ENCODE measurements at places on chromosomes 6 and 20.

- no peak for DNase-seq
Observed at GRCh38 chr20:44736170-44737021, 9.3 kb upstream of the KCNK15 start.

DNA sequence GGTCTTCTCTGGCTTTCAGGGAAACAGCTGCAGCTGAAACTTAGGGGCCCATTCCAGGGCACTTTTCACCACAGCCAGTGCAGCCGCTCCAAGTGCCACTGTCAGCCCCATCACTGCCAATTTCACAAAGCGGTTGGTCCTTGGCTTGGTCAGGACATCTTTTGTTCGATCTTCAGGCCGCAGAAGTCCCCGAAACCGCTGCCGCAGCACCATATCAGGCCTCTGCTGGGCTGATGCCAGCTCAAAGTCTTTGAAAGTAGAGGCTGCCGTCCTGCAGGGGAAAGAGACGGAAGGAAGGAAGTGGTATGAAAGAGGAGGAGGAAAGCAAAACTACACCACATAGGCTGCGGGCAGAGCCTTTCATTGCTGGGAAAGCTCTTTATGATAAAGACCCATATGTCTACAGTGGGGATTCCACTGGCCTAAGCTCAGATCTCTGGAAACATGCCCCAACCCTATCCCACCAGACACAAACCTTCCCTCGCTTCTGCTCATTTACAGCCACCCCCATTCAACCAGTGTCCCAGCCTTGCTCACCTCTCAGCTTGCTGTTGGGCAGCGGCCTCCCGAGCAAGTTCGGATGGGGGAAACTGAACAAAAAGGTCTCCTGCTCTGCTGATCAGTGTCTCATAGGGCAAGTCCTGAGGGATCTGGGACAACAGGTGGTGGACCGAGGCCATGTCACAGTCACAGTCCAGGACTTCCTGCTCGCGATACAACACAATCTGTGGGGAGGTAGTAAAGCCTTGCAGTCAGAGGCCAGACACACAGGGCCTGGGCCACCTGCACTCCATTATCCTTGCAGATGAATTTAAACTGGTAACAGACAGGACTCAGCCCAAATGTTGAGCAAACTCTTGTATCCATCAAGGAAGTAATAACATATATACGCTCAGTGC, 23.5 kb downstream of the TBC1D20 start:
- peak; percentile 28 for DNase-seq

GRCh38 chr20:2879146-2879545, 5.9 kb downstream of the PTPRA start:
- DNase-seq: no peak

DNA sequence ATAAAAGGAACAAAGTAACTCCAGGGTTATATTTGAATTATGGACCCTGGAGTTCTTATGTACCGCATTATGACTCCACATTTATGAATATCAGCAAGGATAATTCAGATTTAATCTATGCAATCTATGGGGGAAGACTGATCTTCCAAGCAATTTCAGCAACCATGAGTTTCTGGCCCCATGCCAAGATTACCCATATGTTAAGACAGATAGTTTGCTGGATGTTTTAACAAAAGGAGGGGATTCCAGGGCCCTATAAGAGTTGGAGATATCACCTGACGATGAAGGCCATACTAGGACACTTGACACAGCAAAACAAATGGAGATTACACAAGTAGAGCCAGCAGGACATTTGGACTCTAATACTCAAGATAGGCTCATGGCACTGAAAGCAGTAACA, 45.9 kb upstream of the PLN start:
- no peak for DNase-seq

- DNase-seq: no peak
Observed at GRCh38 chr6:328136-328670, 35.9 kb downstream of the DUSP22 start.

- no peak for DNase-seq
Observed at GRCh38 chr20:1312904-1313235, 16.1 kb downstream of the SDCBP2 start.

DNA sequence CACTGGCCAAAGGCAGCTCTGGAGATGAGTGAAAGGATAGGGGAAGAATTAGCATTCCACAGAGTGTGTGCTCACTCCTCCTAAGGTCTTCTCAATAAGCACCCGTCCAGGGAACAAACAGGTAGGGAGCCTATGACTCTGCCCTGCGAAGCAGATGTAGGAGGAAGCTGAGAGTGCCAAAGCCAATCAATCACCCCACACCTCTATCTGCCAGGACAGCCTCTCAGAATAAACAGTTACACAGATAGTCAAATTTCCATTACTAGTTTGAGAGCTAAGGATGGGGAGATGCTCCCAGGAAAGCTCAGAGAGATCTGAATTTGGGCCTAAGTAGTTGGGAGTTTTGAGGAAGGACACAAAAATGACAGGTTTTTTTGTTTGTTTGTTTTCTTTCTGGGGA, 40.5 kb upstream of the SLA2 start:
- DNase-seq: no peak

- no peak for DNase-seq
Observed at GRCh38 chr6:74991573-74992332, 214.1 kb downstream of the COL12A1 start.

DNA sequence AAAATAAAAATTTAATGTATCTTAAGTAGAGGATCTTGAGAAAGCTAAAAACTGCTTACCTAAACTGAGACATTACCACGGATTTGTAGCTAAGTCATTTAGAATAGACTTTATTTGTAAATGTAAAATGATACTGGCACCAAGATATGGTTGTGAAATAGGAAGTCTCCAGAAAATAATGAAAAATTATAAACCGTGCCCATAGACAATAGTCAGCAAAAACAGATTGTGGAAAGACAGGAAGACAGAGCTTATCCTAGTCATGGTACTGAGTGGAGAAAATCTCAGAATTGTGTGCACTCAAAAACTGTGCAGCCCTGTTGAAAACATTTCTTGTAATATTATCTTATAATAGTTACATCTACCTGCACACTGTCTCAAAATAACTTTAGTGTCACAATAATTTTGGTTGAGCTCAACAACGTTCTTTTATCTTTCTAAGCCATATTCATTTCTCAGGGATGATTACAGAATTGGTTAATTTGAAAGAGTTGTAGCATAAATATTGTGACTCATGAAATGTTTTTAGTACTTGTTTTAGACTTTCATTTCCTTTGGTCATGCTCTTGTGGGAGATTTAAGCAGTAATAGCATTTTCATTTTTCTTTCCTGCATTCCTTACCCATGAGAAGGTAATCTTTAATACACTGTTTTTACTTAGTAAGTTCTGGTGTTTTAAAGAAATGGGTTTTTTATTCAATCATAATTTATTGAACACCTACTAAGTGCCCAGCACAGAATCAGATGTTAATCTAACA, 174.5 kb downstream of the SOX4 start:
- DNase-seq: no peak

GRCh38 chr20:33348136-33348937, 53.0 kb downstream of the CDK5RAP1 start:
- DNase-seq: no peak

DNA sequence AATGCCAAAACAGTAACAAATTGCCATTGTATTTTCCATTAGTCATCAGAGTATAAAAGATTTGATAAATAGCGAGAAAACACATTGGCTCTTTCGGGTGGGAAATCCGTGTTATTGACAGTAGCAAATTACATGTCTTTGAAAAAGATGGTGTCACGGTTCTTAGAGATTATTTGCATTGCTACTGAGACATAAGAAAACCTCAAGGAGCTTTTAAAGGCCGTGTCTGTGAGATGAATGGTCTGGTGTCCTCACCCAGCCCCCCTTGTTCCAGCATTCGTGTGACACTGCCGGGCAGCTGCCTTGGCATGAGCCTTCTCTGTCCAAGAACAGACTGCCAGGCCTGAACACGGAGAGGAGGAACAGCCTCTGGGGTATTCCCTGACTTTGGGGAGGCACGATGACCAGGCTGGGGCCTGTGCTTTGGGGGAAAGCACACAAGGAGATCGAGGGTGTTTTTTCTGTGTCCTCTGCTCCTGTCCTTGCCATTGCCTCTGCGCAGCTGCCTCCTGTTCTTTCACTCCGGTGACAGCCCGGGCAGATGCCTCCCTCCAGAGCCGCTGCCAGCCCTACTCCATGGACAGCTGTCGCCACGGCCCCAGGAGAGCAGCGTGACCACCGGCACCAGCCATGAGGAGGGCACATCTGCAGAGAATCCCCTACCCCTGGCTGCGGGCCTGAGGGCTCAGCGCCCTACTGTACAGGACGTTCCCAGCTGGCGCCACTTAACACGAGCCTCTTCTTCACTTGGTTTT, 167.7 kb upstream of the CDYL start:
- no peak for DNase-seq

DNA sequence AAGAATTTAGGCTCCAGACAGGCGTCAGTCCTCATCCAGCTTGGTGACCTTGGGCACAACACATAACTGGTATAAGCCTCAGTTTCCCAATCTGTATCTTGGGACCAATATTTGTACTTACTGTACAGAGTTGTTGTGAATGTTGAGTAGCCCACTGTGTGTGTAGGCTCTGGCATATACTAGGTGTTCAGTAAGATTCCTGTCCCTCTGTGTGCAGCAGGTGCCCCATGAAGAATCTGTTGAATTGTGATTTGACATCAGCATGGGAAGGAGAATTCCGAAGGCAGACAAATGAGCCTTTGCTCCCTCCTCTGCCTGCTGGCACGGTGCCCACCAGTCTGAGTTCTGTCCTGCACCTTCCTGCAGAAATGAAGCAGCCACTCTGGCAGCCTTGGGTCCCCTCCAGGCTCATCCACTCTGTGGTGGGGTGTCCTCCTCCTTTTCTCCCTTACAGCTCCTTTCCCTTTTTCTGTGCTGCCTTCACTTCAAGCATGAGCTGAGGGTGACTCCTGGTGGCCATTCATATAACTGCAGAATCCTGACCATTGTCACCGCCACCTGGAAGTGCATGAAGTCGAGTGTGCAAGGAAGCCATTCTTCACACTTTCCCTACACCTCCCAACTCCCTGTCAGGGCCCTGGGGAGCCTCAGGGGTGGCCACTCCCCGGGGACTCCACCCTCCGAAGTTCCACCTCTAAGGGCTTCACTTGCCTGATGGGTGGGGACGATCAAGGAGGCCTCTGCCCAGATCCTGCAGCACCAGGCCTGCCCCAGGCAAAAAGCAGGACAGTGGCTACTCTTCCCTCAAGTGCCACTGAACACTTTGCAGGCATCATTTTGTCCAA, 48.2 kb downstream of the MRPL14 start:
- DNase-seq: no peak

GRCh38 chr6:105831311-105832097, 254.6 kb upstream of the PRDM1 start:
- no peak for DNase-seq

- DNase-seq: no peak
Observed at GRCh38 chr20:23148731-23149570, 62.8 kb upstream of the CD93 start.

GRCh38 chr6:136365776-136366354, 76.2 kb upstream of the BCLAF1 start:
- DNase-seq: no peak

- DNase-seq: no peak
Observed at GRCh38 chr20:56685879-56686278, 56.8 kb downstream of the TFAP2C start.

DNA sequence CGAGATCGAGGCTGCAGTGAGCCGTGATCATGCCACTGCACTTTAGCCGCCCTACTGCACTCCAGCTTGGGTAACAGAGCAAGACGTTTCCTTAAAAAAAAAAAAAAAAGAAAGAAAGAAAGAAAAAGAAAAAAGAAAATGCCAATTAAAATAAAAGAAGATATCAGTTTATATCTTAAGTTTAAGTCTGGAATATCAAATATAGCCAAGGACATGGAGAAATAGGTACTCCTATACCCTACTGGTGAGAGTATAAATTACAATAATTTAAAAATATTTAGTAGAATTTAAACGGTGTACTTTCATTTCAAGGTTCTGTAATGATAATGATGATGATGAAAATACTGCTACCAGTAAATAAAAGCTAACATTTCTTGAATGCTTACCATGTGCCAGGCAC, 3.8 kb upstream of the TRIM31 start:
- DNase-seq: no peak

- DNase-seq: no peak
Observed at GRCh38 chr20:16444057-16444777, 129.0 kb downstream of the KIF16B start.

DNA sequence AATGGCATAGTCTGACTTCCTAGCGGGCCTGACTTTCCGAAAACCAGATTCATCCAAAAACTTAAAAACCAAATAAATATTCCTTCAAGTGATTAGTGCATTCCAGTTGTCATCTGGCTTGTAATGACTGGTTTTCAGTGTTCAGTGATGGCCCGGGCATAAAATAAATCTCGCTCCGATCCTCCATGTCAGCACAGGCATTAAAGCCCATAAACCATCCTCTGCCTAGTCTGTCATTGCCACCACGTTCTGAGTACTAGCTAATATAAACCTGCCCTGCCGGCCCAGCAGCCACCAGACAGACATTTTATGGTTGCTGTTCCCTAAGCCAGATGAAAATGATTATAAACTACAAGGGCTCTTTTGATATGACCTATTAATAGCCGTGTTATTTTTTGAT, 232.3 kb upstream of the GMDS start:
- DNase-seq: no peak

DNA sequence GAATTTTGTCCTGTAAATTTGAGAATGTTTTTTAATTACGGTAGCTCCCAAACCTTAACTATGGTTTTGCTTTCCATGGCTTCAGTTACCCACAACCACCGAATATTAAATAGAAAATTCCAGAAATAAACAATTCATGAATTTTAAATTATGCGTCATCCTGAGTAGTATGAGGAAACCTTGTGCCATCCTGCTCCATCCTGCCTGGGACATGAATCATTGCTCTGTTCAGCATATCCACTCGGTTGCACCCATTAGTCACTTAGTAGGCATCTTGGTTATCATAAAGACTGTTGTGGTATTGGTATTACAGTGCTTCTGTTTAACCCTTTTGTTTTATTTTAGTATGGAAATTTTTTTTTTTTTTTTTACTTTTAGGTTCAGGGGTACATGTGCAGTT, 39.7 kb downstream of the KCNS1 start:
- DNase-seq: no peak

DNA sequence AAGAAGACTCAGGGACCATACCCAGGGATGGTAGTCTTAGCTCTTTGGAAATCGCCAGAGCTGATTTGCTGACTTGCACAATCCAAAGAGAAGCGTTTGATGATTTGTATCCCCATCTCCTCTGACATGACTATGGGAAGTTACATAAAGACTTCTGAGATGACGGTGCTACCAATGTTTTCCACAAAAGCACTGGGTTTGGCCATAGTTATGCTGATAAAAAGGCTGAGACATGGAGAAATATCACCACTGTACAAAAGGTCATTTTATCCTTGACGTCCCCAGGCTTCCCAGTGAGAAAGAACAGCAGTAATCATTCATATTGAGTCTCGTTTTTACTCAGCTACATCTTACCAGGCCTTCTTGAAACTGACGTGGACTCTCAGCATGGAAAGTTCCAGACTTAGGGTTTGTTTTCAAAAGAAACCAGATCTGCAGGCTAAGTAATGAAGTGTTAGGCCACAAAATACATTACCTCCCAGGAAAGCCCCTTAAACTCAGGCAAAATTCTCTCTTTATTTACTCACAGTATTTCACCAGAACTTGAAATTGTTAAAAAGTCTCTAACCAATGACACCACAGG, 370.3 kb upstream of the JARID2 start:
- DNase-seq: no peak

- no peak for DNase-seq
Observed at GRCh38 chr6:25547797-25548196, 104.2 kb upstream of the SCGN start.

- DNase-seq: no peak
Observed at GRCh38 chr6:149013586-149014344, 266.9 kb downstream of the UST start.

Data from activated naive CD4-positive, alpha-beta T cell (primary cell).